ENCODE measurements at places on chromosomes 6 and 20. TPM values are rescaled to one million over a fixed set of nuclear protein-coding genes. Genes with fewer than 3 reads are reported as not detected.

The KIF6 gene
- not detected for total RNA-seq

The LGSN gene
- total RNA-seq, result not detected

The PRSS35 gene
- not detected for total RNA-seq

The TTK gene
- total RNA-seq, result 49.8 TPM

The HNF4A gene
- not detected for total RNA-seq

The GPR63 gene
- not detected for total RNA-seq

The WFDC10B gene
- total RNA-seq, result not detected

The FHL5 gene
- total RNA-seq, result not detected

The AGPAT4 gene
- total RNA-seq, result 7.5 TPM

The HSPA1L gene
- total RNA-seq, result 0.76 TPM

The RFX6 gene
- not detected for total RNA-seq

The KIF13A gene
- total RNA-seq, result 34.5 TPM

The NKX2-2 gene
- not detected for total RNA-seq

The GPLD1 gene
- total RNA-seq, result under 0.01 TPM

The OR2B6 gene
- total RNA-seq, result not detected

The FAM83D gene
- 43.8 TPM for total RNA-seq

The SLC26A8 gene
- not detected for total RNA-seq

The NKAIN2 gene
- not detected for total RNA-seq

The MROH8 gene
- total RNA-seq, result 0.65 TPM

The BPIFB4 gene
- not detected for total RNA-seq

The SLC24A3 gene
- not detected for total RNA-seq

The DYNLT1 gene
- total RNA-seq, result 155 TPM

The RBPJL gene
- total RNA-seq, result not detected

The OR2H1 gene
- total RNA-seq, result not detected

The SLC35D3 gene
- total RNA-seq, result under 0.01 TPM

The CST5 gene
- not detected for total RNA-seq

The SLC22A16 gene
- not detected for total RNA-seq

The CD40 gene
- total RNA-seq, result 17.3 TPM

The SLC22A23 gene
- total RNA-seq, result 3.8 TPM

The TRIM10 gene
- not detected for total RNA-seq

The WFDC2 gene
- not detected for total RNA-seq

The LPA gene
- not detected for total RNA-seq

The GABRR1 gene
- not detected for total RNA-seq

The SYCP2L gene
- not detected for total RNA-seq

The ARFGEF3 gene
- 3.5 TPM for total RNA-seq

The OLIG3 gene
- total RNA-seq, result not detected

The BCAS4 gene
- 3.3 TPM for total RNA-seq

The MANEA gene
- total RNA-seq, result 15.3 TPM

The ATP6V1G2 gene
- total RNA-seq, result 0.97 TPM

The RGS17 gene
- total RNA-seq, result 3.9 TPM

The TREML4 gene
- total RNA-seq, result not detected

The ACTL10 gene
- total RNA-seq, result 3.6 TPM

The FAM217B gene
- total RNA-seq, result 3.2 TPM

The NR2E1 gene
- not detected for total RNA-seq

The RWDD2A gene
- total RNA-seq, result 3.8 TPM

The PRRT1 gene
- 0.30 TPM for total RNA-seq

The TCF21 gene
- total RNA-seq, result 0.15 TPM

The MC3R gene
- total RNA-seq, result not detected

The SLC44A4 gene
- total RNA-seq, result 0.32 TPM

The TMEM170B gene
- total RNA-seq, result 3.6 TPM

The ID1 gene
- 66.0 TPM for total RNA-seq

Measured in epithelial cell of umbilical artery (primary cell).